Chondrocyte (in vitro differentiated cells): ENCODE measurements at places on chromosomes 3 and 15. TPM values are rescaled to one million over a fixed set of nuclear protein-coding genes. Genes with fewer than 3 reads are reported as not detected.

DNA sequence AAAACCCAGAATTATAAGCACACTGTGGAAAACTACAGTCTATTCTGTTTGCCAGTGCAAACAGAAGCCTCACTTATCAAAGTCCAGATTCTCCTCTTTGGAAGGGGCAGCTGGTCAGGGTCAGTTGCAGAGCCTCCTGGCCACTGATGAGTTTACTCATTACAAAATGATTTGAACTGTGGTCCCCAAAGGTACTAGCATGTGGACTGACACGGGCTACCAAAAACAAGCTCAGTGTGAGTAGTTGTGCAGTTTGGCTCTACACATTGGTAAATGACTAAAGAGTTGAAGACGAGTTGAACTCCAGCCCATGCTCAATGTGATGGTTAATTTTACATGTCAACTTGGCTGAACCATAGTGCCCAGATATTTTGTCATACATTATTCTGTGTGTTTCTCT lies 221.5 kb downstream of the ZIC4 start:
- peaks cover 10% of the 10 kb centered on the region for H3K4me1 ChIP-seq
- no peak overlapping the region for H3K27ac ChIP-seq
- H3K36me3 ChIP-seq = no peaks in the 10 kb centered on the region
- no peaks in the 10 kb centered on the region for H3K27me3 ChIP-seq

- peaks cover 22% of the 10 kb centered on the region for H3K4me1 ChIP-seq
- H3K36me3 ChIP-seq = no peaks in the 10 kb centered on the region
- DNase-seq = no peak
- no peak overlapping the region for H3K27ac ChIP-seq
- peaks cover 8% of the 10 kb centered on the region for H3K27me3 ChIP-seq
- H3K4me3 ChIP-seq = no peak overlapping the region
Observed at GRCh38 chr3:62558549-62559112, 185.3 kb upstream of the FEZF2 start.

DNA sequence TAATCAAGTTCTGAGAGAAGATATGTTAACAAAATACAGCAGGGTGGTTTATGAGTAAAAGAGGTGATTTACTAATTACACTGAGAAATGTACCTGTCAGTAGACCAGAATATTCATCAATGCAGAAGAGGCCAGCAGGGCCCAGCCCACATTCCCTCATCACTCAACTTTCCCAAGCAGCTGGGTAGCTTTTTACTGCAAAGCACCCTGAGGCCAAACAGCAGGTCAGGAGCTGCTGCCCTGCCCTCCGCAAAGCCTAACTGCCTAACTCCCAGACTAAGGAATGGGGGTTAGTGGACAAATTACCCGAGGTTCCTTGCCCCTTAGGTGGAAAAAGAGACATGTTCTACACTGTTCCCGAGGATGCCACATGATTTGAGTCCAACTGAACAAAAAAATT lies 108.2 kb downstream of the TBL1XR1 start:
- H3K27ac ChIP-seq = peak overlapping the region; percentile 63
- no peaks in the 10 kb centered on the region for H3K27me3 ChIP-seq
- H3K4me3 ChIP-seq = no peak overlapping the region

GRCh38 chr15:25789211-25789610 lies 73.9 kb downstream of the ATP10A start:
- no peak overlapping the region for H3K4me3 ChIP-seq
- peak; percentile 13 for DNase-seq
- H3K27me3 ChIP-seq = no peaks in the 10 kb centered on the region
- H3K36me3 ChIP-seq = peaks cover 6% of the 10 kb centered on the region

GRCh38 chr15:51260202-51260601 lies 78.2 kb downstream of the CYP19A1 start:
- peaks cover 25% of the 10 kb centered on the region for H3K27me3 ChIP-seq
- H3K4me3 ChIP-seq = no peak overlapping the region
- DNase-seq = no peak
- H3K4me1 ChIP-seq = no peaks in the 10 kb centered on the region

DNA sequence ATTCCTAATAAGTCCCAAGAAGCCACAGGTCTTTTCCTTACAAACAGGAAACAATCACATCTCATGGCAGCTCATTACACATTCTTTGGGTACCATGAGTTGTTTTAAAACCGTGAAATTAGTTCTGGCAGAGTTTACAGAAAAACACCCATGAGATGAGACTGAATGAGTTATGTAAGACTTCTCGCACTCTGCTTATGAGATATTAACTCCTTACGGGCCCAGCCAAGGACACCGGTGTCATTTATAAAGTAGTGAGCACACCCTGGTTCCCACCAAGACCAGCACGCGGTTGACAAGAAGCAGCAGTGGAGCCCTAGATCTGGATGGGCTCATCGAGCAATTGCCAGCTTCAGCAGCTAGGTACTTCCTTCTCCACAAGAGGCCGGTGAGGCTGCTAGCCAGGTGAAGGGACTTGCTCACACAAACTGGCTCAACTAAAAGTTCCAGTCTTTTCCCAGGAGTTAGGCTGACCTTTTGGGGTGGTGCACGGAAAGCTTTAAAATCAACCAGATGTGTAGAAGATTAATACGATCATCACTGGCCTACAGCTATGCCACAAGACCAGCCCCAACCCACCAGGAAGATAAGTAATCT lies 318.6 kb upstream of the ICE2 start:
- H3K4me1 ChIP-seq = peaks cover 28% of the 10 kb centered on the region
- H3K36me3 ChIP-seq = no peaks in the 10 kb centered on the region
- H3K27me3 ChIP-seq = no peaks in the 10 kb centered on the region
- H3K4me3 ChIP-seq = no peak overlapping the region
- no peak overlapping the region for H3K27ac ChIP-seq
- DNase-seq = no peak

DNA sequence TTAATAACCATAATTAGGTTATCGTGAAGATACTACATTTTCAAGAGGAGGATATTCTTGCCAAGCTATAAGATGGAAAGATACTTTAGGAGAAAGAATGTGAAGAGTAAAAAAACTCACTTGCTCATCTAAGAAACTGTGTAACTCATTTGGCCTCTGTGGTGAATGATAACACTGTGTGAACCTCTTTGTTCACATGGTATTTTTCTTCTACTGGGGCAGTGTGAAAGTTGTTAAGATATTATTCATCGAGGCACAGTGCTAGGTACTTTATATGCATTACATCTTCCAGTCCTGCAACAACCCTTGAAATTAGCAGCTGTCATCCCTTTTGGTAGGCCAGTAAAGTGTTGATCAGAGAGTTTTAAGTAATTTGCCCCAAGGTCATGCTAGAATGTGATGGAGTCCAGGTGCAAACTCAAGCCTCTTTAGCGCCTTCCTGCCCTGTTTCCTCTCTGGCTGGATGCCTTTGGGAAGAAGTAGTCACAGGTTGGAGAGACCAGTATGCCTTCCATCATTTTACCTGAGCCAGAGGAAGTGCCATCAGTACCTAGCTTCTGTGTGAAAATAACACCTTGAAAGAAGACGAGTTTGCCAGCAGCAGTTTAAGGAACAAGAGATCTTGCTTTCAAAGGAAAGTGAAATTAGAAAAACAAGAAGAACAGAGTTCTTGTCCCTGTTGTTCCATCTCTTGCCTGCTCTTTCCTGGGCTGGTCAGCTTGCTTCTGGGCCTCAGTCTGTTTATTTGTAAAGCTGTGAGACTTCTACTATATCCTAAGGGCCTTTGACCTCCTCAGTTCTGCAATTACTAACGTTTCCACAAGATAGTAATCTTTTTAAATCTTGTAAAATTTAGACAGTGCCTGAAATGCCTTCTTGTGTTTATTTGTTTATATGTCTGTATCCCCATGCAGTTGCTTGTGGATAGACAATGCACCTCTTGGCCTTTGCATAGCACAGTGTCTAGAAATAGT lies 179.3 kb downstream of the FNDC3B start:
- peaks cover 88% of the 10 kb centered on the region for H3K4me1 ChIP-seq
- no peaks in the 10 kb centered on the region for H3K27me3 ChIP-seq
- H3K27ac ChIP-seq = peak overlapping the region; percentile 85
- H3K4me3 ChIP-seq = no peak overlapping the region

- peak; percentile 85 for DNase-seq
- H3K27me3 ChIP-seq = no peaks in the 10 kb centered on the region
- peak overlapping the region; percentile 86 for H3K27ac ChIP-seq
- H3K4me3 ChIP-seq = peak overlapping the region; percentile 54
Observed at GRCh38 chr15:70098461-70099166, 897 bp upstream of the TLE3 start.

- no peaks in the 10 kb centered on the region for H3K36me3 ChIP-seq
- H3K27ac ChIP-seq = no peak overlapping the region
- H3K4me3 ChIP-seq = no peak overlapping the region
- DNase-seq = no peak
- H3K27me3 ChIP-seq = no peaks in the 10 kb centered on the region
Observed at GRCh38 chr3:50325113-50325480, 2.6 kb upstream of the HYAL2 start.

- H3K4me3 ChIP-seq = no peak overlapping the region
- no peaks in the 10 kb centered on the region for H3K4me1 ChIP-seq
- H3K27ac ChIP-seq = no peak overlapping the region
- H3K36me3 ChIP-seq = no peaks in the 10 kb centered on the region
- H3K27me3 ChIP-seq = no peaks in the 10 kb centered on the region
Observed at GRCh38 chr15:89993349-89993748, 7.8 kb upstream of the ZNF710 start.

GRCh38 chr15:68341760-68342725 lies 64.5 kb downstream of the FEM1B start:
- H3K4me3 ChIP-seq = peak overlapping the region; percentile 48
- peak overlapping the region; percentile 99 for H3K27ac ChIP-seq
- peak; percentile 85 for DNase-seq
- peaks cover 87% of the 10 kb centered on the region for H3K4me1 ChIP-seq
- peaks cover 71% of the 10 kb centered on the region for H3K36me3 ChIP-seq

DNA sequence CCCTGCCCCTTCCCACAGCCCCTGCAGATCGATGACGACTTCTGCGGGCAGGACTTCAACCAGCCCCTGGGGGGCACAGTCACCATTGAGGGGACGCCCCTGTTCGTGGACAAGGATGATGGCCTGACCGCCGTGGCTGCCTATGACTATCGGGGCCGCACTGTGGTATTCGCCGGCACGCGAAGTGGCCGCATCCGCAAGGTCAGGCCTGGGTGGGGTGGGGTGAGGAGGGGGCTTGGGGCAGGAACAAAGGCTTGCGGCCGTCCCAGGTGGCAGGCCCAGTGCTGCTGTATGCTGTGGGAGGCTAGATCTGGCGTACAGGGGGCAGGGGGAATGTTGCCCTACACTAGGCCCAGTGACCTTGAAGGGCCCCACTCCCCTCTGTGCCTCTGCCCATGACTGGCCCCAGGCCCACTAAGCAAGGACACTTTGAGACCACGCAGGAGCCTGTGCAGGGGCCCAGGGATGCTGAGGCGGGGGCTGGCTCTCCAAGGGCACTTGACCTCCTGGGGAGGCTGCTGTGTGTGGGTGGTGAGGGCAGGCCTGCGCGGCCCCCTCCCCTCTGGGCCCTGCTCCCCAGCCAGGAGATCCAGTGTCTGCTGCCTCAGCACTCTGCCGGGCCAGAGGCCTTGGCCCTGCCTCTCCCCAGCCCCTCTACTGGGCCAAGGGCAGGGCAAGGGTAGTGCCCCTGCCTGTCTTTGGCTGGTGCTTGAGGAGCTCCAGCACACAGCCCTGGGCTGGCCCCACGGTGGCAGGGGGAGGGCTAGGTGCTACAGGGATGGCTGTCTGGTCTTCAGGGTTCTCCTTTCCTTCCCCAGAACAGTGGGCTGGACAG lies 8.7 kb downstream of the PLXNA1 start:
- no peaks in the 10 kb centered on the region for H3K27me3 ChIP-seq
- no peak for DNase-seq
- no peak overlapping the region for H3K27ac ChIP-seq
- peaks cover 23% of the 10 kb centered on the region for H3K4me1 ChIP-seq

- H3K27me3 ChIP-seq = no peaks in the 10 kb centered on the region
- no peak overlapping the region for H3K4me3 ChIP-seq
- no peaks in the 10 kb centered on the region for H3K36me3 ChIP-seq
- H3K4me1 ChIP-seq = no peaks in the 10 kb centered on the region
Observed at GRCh38 chr15:94417501-94418293, 186.3 kb downstream of the MCTP2 start.

CD276 gene
- total RNA-seq = 157 to 196 TPM (median 192 TPM) in 3 replicates

GASK1A gene
- total RNA-seq = 0.17 TPM in 1 of 3 replicates, not detected in the others

PGBD4 gene
- total RNA-seq = 1.6 to 1.8 TPM (median 1.6 TPM) in 3 replicates

MCF2L2 gene
- total RNA-seq = 1.6 to 2.6 TPM (median 2.1 TPM) in 3 replicates

SLC24A5 gene
- total RNA-seq = not detected in 3 replicates

NRG4 gene
- not detected in 3 replicates for total RNA-seq
